ENCODE measurements at places on chromosomes 13 and 19. TPM values are rescaled to one million over a fixed set of nuclear protein-coding genes. Genes with fewer than 3 reads are reported as not detected.

GRCh38 chr13:59771272-59771671, 392.5 kb downstream of the DIAPH3 start:
- no peak for DNase-seq

- no peak for DNase-seq
Measured at GRCh38 chr13:32225481-32225931, 89.7 kb downstream of the ZAR1L start.

DNA sequence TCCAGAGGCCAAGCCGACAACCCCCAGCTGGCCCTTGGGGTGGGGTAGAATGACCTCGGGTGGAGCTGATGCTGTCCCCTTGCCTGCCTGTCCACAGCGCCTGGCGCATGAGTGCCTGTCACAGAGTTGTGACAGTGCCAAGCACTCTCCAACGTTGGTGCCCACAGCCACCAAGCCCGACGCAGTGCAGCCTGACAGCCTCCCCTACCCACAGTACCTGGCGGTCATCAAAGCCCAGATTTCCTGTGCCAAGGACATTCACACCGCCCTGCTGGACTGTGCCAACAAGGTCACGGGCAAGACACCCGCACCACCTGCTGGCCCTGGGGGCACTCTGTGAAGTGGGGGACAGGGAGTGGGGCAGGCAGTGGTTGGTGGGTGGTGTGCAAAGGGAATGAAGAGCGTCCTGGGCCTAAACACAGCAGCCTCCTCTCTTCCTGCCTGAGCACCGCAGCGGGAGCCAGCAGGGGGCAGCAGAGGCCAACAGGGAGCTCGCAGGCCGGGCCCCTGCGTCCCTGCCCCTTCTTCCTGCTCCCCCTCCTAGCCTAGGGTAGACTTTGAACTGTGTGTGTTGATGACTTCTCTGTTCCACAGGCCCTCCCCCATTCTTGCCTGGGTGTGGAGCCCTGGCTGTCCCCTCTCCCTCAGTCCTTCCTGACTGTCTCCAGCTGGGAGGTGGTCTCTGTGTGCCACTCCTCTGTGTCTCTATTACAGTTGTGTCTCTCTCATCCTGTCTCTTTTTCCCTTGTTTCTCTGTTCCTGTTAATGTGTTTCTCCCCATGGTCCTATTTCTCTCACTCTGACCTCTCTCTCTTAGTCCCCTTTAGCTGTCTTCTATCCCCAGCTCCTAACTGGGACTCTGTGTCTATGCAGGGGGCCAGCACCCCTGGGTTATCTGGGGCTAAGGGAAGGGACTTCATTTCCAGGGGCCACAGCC, 6.5 kb downstream of the MED29 start:
- peak; percentile 91 for DNase-seq

- no peak for DNase-seq
Measured at GRCh38 chr13:35723053-35723461, 246.6 kb upstream of the MAB21L1 start.

- no peak for DNase-seq
Measured at GRCh38 chr13:109336730-109337129, 449.7 kb downstream of the IRS2 start.

Gene DNAAF3
- total RNA-seq: not detected

Gene FPR2
- 0.12 TPM for total RNA-seq

Measured in activated B cell treated with CpG ODN at 0.5 μM for 24 hours (primary cell).